ENCODE measurements at places on chromosomes 2 and 18.

DNA sequence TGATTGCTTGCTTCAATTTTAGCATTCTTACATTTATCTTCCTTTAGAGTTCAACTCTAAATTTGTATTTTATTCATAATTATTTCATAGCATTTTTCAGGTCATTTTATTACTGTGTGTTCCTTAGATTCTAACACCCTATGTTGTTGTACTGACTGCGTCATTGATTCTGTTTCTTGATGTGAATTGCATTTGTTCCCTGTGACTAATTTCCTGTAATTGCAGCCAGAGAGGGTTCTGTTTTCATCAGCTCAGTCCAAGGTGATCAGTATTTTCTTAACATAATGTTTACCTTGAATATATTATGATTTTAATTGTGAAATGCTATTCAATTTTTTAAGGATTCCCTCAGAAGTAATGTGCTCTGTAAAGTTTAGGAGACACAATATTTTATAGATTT lies 970.2 kb upstream of the PIK3C3 start:
- DNase-seq: no peak

- no peak for DNase-seq
Observed at GRCh38 chr18:66280470-66280869, 323.4 kb downstream of the CDH19 start.

DNA sequence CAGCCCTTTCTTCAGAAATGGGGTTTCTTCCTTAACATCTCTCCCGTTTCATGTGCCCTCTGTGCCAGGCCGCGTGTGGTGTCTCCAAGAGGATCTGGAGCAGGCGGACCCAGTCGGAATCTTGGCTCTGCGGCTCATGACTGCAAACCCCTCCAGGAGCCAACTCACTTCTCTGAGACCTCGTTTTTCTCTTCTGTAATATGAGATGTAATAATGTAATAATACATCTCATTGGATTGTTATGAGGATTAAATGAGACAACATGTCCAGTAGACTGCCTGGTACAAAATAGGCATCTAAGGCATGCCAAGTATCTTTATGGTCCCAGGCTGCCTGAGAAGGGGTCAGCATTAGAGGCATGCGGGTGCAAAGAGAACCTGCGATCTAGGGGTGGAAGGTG lies 221.3 kb upstream of the REV1 start:
- DNase-seq: no peak

DNA sequence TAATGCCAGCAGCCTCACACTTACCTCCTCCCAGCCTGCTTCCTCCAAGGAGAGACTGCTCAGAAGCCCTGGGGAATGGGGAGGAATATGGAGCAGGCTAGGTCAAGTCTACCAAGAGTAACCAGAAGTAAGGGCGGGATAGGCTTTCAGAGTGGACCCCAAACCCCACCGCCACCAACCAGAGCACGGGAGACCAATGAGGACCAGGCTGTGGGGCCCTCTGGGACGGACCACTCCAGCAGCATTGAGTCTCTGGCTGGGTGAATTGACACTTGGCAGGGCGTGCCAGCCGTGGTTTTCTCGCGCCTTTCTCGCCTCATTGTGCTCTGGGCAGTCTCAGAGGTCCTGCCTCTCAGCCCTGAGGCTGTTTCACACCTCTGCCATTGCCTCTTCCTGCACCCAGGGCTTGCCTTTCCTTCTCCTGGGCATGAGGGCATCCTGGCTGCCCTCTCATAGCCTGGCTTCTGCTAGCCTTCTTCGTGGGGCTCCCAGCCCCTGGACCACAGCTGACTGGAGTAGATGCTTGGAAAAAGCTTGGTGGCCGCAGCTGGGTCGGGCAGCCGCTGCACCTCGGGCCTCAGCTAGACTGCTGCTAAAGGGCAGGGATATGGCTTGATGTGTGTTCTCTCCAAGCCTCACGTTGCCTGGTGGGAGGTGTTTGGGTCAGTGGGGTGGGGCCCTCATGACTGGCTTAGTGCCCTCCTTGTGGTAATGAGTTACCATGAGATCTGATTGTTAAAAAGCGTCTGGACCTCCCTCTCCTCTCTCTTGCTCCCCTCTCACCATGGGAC lies 40.5 kb upstream of the HS6ST1 start:
- DNase-seq: no peak

GRCh38 chr2:117972476-117973123 lies 41.3 kb downstream of the CCDC93 start:
- DNase-seq: no peak

DNA sequence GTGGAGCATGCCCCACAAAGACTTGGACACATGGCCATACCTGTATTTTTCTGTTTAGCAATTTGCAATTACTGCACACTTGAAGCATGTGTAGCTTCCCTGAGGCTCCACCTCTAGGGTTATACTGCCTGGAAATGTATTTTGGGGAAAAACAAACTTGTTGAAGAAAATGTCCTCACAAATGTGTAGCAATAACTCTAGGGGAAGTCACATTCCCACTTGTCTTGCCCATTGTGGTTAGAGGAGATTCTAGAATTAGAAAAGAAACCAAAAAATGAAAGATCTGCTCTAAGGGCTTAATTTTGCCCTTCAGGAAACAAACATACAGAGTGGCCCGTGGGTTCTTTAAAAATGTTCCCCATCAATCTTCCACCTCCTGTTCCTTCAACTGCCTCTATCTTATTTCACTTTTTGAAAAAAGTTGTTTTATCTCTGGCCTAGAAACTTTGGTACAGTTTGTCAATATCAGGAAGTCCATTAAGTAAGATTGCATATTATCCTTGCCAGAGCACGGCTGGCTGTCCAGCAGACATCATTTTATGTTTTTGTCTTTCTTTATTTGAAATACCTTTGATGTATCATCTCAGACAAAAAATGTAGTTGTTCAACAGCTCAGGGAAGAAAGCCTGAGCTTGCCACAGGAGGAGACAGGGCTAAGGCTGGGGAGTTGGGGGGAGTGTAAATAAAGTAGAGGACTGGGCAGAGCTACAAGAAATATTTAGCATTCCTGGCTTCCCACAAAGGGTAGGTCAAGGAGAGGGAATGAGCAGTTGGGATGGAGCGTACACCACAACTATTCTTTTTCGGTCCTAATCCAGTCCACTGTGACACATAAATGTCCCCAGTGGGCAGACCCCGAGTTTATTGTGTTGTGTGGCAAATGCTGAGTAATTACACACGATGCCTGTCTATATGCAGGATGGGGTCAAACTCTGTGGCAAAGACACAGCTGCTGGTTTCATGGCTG lies 96.8 kb upstream of the CDC42EP3 start:
- DNase-seq: peak; percentile 8

- no peak for DNase-seq
Observed at GRCh38 chr2:220396287-220396686, 768.9 kb downstream of the SLC4A3 start.

DNA sequence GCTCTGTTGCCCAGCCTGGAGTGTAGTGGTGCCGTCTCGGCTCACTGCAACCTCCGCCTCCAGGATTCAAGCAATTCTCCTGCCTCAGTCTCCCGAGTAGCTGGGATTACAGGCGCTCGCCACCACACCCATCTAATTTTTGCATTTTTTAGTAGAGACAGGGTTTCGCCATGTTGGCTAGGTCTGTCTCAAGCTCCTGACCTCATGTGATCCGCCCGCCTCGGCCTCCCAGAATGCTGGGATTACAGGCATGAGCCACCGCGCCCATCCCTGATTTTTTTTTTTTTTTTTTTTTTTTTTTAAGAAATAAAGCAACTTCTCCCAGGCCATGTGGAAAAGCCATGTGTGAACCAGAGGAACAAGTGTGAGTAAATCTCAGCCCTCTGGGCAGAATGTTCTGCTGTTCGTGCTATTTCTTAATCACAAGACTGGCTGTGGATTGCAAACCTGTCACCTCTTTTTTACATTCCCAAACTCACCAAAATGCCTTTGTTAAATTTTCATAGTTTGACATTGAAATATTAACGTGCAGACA lies 6.4 kb upstream of the SH3BP4 start:
- DNase-seq: no peak

DNA sequence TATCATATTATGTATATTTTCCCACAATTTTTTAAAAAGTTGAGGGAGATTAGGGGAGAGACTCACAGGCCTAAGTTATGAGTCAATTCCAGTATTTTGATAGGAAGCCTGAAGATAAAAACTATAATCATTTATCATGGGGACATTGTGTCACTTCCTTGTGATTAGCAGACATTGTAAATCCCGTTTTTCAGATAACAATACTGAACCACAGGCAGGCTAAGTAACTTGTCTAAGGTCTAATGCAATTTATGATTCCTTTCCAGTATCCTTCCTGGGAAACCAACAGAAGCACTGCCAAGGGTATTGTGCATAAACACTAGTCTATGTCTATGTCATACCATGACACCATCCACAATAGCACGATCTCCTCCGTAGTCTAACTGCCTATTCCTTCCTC lies 235.2 kb upstream of the PIK3C3 start:
- no peak for DNase-seq

GRCh38 chr18:58177896-58178470 lies 134.0 kb downstream of the NEDD4L start:
- DNase-seq: no peak

GRCh38 chr18:45416168-45416567 lies 199.1 kb upstream of the SLC14A2 start:
- peak; percentile 3 for DNase-seq

- no peak for DNase-seq
Observed at GRCh38 chr2:16215902-16216557, 275.7 kb downstream of the MYCN start.

- DNase-seq: no peak
Observed at GRCh38 chr2:185360776-185361175, 377.8 kb upstream of the FSIP2 start.

DNA sequence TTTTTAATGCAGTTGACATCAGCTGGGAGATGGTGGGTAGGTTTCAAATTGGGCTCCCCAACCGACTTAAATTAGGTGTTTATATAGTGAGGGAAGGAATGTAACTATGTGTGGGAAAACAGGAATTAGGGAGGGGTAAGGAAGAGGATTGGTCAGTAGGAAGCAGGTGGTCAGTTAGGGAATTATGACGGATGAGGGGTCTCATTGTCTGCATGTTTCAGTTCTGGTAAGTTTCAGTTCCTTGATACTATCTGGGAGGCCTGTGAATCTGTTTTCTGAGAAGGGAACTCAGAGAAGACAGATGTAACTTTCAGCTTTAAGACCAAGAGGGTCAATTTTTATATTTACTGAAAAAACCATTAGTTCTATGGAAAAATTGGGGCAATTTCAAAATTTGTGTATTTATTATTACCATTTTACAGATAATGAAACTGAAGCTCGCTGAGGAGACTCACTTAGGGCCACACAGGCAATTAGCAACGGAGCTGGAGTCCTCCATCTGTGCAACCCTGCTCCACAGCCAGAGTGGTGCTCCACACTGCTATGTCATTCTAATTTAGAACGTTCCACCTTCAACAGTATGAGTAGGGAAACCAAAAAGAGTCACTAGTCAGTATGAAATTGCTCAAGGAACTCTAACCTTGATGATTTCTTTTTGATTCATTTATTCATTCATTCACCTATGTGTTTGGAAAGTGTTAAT lies 36.0 kb upstream of the CCDC195 start:
- DNase-seq: no peak

GRCh38 chr2:98546186-98546585 lies 62.1 kb downstream of the COA5 start:
- no peak for DNase-seq

- no peak for DNase-seq
Observed at GRCh38 chr2:238019962-238020361, 40.8 kb upstream of the SCLY start.

DNA sequence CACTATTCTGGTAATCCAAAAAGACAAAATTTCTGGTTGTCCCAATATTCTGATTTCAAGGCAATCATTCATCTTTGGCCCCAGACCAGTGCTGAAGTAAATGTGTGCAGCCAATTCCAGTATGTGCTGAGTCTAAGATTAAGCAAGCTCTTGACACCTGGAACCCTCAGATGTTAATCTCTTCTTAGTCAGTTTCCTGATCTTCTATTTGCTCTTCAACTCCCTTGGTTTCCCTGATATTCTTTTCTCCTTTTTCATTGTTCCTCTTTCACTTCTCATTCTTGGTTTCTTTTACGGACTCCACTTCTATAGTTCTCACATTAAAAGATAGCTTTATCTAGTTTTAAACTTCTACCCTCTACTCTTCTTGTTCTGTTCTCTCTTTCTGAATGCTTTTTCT lies 445.7 kb upstream of the FANCL start:
- no peak for DNase-seq

DNA sequence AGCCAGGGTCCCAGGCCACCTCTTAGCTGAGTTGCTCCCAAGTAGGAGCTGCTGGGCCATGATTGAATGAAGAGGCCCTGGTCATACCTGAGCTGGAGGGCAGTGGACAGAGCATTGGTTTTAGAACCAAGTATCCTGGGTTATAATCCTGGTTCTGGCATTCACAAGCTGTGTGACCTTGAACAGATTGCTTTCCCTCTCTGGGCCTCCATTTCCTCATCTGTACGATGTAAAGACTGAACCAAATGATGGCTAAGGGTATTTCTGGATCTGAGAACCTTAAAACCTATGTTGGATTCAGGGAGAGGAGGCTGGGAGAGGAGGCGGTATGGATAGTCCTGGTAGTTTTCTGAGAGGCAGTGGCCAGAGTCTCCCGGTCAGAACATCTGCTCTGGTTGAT lies 31.0 kb downstream of the KCNK3 start:
- DNase-seq: no peak
